ENCODE measurements at places on chromosomes 5 and 9. TPM values are rescaled to one million over a fixed set of nuclear protein-coding genes. Genes with fewer than 3 reads are reported as not detected.
A peak's percentile ranks its signal among the peaks of the same experiment; 100 is the strongest.

Gene PCDHB14
- 3.5 TPM for total RNA-seq

Gene SLC6A19
- total RNA-seq, result not detected

Gene ENTREP1
- 1.8 TPM for total RNA-seq

GRCh38 chr5:56466136-56466816 lies 233.1 kb upstream of the ANKRD55 start:
- H3K4me1 ChIP-seq, result peaks cover 17% of the 10 kb centered on the region
- peak overlapping the region; percentile 71 for H3K27ac ChIP-seq
- DNase-seq, result no peak
- no peak overlapping the region for H3K4me3 ChIP-seq
- H3K27me3 ChIP-seq, result no peaks in the 10 kb centered on the region

DNA sequence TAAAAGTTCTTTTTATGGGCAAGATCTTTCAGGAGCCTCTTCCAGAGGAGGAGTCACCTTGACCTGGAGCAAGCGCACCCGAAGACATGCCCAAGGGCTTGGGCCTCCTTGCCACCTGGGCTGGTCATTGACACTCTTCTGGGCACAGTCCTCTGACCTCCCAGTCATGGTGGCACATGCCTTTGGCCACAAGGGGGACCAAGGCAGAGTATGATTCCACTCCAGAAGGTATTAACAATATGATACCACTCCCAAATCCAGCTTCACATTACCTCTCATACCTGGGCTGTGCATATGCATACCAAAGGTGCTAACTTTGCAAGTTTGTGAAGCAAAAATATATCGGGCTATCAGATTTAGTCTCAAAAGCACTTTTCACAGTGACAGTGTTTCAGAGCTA lies 84.6 kb downstream of the MAST4 start:
- H3K27ac ChIP-seq, result no peak overlapping the region
- H3K4me1 ChIP-seq, result no peaks in the 10 kb centered on the region
- no peaks in the 10 kb centered on the region for H3K27me3 ChIP-seq
- H3K36me3 ChIP-seq, result no peaks in the 10 kb centered on the region
- no peak for DNase-seq

- no peak overlapping the region for H3K4me3 ChIP-seq
- no peak for DNase-seq
- no peaks in the 10 kb centered on the region for H3K4me1 ChIP-seq
- no peaks in the 10 kb centered on the region for H3K36me3 ChIP-seq
- no peak overlapping the region for H3K27ac ChIP-seq
Observed at GRCh38 chr5:9515436-9515835, 30.4 kb downstream of the SEMA5A start.

- no peak for DNase-seq
- no peak overlapping the region for H3K27ac ChIP-seq
- peaks cover 10% of the 10 kb centered on the region for H3K27me3 ChIP-seq
- no peaks in the 10 kb centered on the region for H3K4me1 ChIP-seq
Observed at GRCh38 chr9:89153232-89154017, 25.2 kb downstream of the SHC3 start.

DNA sequence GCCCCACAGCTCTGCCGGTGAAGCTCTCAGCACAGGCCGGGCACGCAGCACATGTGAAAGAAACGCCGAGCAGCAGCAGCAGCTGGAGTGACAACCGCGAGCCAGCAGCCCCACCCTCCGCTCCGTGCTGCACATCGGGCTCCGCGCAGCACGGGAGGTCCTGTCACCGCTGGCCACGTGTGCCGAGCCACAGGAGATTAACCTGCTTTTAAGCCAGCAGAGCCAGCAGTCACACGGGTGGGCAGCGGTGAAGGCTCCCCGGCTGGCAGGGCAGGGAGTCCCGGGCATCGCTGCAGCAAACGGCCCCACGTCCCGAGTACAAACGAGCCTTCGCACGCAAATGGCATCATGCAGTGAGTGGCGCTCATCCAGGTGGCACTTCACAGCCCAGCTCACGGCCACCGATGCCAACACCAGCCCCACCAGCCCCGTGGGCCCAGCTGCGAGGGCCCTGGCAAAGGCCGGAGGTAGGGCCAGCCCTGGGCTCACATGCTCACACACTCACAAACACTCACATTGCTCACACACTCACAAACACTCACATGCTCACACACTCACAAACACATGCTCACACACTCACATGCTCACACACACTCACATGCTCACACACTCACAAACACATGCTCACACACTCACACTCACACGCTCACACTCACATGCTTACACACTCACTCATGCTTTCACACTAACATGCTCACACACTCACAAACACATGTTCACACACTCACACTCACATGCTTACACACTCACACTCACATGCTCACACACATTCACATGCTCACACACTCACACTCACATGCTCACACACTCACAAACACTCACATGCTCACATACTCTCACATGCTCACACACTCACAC lies 11.1 kb downstream of the CCDC187 start:
- no peaks in the 10 kb centered on the region for H3K4me1 ChIP-seq
- H3K4me3 ChIP-seq, result no peak overlapping the region
- no peak overlapping the region for H3K27ac ChIP-seq
- no peak for DNase-seq
- H3K36me3 ChIP-seq, result no peaks in the 10 kb centered on the region

Gene OMD
- total RNA-seq, result not detected

DNA sequence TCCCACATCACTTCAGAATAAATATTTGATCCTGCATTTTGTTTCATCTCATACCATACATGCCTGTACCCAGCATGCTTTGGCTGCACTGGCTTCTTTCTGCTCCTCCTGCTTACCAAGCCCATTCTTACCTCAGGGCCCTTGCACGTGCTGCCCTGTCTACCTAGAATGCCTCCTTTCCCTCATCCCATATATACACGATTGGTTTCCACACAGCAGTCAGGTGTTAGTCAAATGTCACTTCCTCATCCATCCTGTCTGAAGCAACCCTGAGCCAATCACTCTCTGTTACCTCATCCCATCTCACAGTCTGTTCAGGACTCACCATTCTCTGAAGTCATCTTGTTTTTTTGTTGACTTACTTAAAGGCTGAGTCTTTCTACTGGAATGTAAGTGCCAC lies 30.3 kb downstream of the CAST start:
- no peaks in the 10 kb centered on the region for H3K27me3 ChIP-seq
- H3K27ac ChIP-seq, result peak overlapping the region; percentile 48
- H3K4me1 ChIP-seq, result peaks cover 31% of the 10 kb centered on the region
- H3K36me3 ChIP-seq, result peaks cover 14% of the 10 kb centered on the region
- no peak overlapping the region for H3K4me3 ChIP-seq

GRCh38 chr5:15500325-15501001 lies 483 bp downstream of the FBXL7 start:
- no peaks in the 10 kb centered on the region for H3K27me3 ChIP-seq
- peaks cover 22% of the 10 kb centered on the region for H3K4me1 ChIP-seq
- no peaks in the 10 kb centered on the region for H3K36me3 ChIP-seq
- DNase-seq, result peak; percentile 75

DNA sequence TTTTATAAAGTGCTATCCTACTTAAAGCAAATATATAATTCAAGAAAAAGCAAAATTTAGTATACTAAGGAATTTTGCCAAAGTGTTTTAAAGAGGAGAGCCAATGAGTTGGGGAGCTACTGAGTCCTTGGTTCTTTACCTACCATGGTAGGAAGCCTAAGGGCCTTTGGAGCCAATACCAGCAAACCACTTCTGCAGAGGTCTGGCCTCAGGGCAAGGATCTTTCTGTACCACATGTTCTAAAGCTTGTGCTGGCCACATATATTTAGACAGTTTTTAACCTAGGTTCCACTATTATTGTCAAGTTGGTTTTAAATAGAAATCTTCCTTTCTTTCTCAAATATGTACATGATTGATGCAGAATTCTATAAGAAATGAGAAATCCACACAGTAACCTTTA lies 172.3 kb upstream of the NREP start:
- H3K27ac ChIP-seq, result no peak overlapping the region
- no peaks in the 10 kb centered on the region for H3K36me3 ChIP-seq
- no peak for DNase-seq
- no peak overlapping the region for H3K4me3 ChIP-seq
- no peaks in the 10 kb centered on the region for H3K27me3 ChIP-seq
- H3K4me1 ChIP-seq, result no peaks in the 10 kb centered on the region

- no peaks in the 10 kb centered on the region for H3K36me3 ChIP-seq
- DNase-seq, result no peak
Observed at GRCh38 chr5:137336565-137337120, 162.5 kb downstream of the SPOCK1 start.

Gene LCN15
- total RNA-seq, result not detected

DNA sequence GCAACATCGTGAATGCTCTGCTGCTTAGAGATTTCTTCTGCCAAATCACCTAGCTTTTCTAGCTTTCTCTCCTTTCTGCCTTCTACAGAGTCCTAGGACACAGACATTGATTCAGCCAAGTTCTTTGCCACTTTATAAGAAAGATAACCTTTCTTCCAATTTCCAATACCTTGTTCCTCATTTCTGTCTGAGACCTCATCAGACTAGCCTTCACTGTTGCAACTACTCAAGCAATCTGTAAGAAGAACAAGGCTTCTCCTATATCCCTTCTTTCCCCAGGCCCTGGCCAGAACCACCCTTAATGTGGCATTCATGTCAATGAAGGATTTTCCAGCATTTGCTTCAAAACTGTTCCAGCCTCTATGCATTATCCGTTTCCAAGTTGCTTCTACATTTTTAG lies 24.3 kb downstream of the FBXO10 start:
- no peak overlapping the region for H3K4me3 ChIP-seq

Gene NR5A1
- total RNA-seq, result 127 TPM

- no peak for DNase-seq
- H3K4me3 ChIP-seq, result no peak overlapping the region
- no peaks in the 10 kb centered on the region for H3K36me3 ChIP-seq
- H3K27ac ChIP-seq, result no peak overlapping the region
Observed at GRCh38 chr5:68479524-68479923, 264.0 kb downstream of the PIK3R1 start.

DNA sequence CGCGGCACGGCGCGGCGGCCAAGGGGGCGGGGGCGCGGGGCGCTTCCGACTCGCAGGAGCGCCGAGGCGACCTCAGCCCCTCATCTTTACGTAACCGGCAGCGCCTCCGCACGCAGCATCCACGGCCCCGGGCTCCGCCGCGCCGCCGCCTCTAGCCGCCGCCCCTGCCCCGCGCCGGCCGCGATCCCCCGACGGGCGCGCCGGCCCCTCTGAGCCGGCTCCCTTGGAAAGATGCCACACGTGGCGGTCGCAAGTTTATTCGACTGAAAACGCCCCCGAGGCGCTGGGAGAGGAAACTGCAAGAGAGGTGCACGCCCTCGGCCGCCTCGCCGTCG lies 1.0 kb downstream of the KLF9 start:
- no peaks in the 10 kb centered on the region for H3K27me3 ChIP-seq
- H3K36me3 ChIP-seq, result no peaks in the 10 kb centered on the region
- H3K4me3 ChIP-seq, result peak overlapping the region; percentile 56

Gene ARRDC1
- 70.2 TPM for total RNA-seq

Gene C9orf153
- 0.49 TPM for total RNA-seq

- H3K27me3 ChIP-seq, result no peaks in the 10 kb centered on the region
- peak overlapping the region; percentile 81 for H3K27ac ChIP-seq
- peaks cover 14% of the 10 kb centered on the region for H3K4me1 ChIP-seq
- DNase-seq, result peak; percentile 73
Observed at GRCh38 chr9:7974335-7974960, 174.9 kb upstream of the DMAC1 start.

- no peak for DNase-seq
- no peak overlapping the region for H3K4me3 ChIP-seq
- peaks cover 100% of the 10 kb centered on the region for H3K36me3 ChIP-seq
Observed at GRCh38 chr5:134777366-134777765, 18.8 kb downstream of the DDX46 start.

- DNase-seq, result no peak
- H3K36me3 ChIP-seq, result peaks cover 11% of the 10 kb centered on the region
- H3K4me3 ChIP-seq, result no peak overlapping the region
- no peaks in the 10 kb centered on the region for H3K4me1 ChIP-seq
- H3K27ac ChIP-seq, result no peak overlapping the region
Observed at GRCh38 chr5:154830219-154830595, 20.2 kb downstream of the FAXDC2 start.

GRCh38 chr5:124662181-124662781 lies 84.2 kb downstream of the ZNF608 start:
- H3K36me3 ChIP-seq, result no peaks in the 10 kb centered on the region
- no peak overlapping the region for H3K27ac ChIP-seq
- no peak overlapping the region for H3K4me3 ChIP-seq

Gene GRM6
- not detected for total RNA-seq

- peaks cover 6% of the 10 kb centered on the region for H3K27me3 ChIP-seq
- H3K4me1 ChIP-seq, result peaks cover 69% of the 10 kb centered on the region
- peak; percentile 94 for DNase-seq
- H3K4me3 ChIP-seq, result peak within 1 kb of the TSS; percentile 71
- H3K36me3 ChIP-seq, result no peaks in the 10 kb centered on the region
Observed at GRCh38 chr9:134325813-134326723, at the start of gene RXRA. Gene RXRA (plus strand): TSS chr9:134326455. CDS start chr9:134326632, 177 bp downstream.

DNA sequence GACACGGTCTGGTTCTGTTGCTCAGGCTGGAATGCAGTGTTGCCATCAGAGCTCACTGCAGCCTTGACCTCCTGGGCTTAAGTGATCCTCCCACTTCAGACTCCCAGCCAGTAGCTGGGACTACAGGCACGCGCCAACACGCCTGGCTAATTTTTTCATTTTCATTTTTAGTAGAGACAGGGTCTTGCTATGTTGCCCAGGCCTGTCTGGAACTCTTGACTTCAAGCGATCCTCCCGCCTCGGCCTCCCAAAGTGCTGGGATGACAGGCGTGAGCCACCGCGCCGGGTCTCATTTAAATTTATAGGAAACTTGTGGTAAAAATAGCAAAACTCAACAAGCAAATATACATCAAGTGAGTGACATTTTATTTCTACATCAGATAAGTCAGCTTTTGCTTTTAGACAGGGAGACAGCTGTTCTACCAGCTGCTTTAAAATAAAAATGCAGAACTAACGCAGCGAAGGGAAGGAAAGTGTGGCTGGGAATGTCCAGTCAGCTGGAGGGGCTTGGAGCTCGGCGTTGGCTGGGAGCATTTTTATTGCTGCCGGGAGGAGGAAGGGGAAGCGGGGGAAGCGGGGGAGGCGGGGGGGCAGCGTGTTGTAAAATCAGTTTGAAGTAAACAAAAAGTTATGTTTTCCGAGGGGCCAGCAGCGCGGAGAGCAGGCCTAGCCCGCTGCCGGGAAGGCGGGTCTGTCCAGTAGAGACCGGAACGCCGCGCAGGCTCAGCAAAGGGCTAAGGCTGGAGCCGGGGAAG lies 707 bp upstream of the ZFYVE16 start:
- peak; percentile 79 for DNase-seq
- H3K27me3 ChIP-seq, result no peaks in the 10 kb centered on the region
- peak overlapping the region; percentile 73 for H3K4me3 ChIP-seq
- no peaks in the 10 kb centered on the region for H3K36me3 ChIP-seq
- peak overlapping the region; percentile 99 for H3K27ac ChIP-seq
- peaks cover 38% of the 10 kb centered on the region for H3K4me1 ChIP-seq

Gene PGM5
- total RNA-seq, result 26.1 TPM

DNA sequence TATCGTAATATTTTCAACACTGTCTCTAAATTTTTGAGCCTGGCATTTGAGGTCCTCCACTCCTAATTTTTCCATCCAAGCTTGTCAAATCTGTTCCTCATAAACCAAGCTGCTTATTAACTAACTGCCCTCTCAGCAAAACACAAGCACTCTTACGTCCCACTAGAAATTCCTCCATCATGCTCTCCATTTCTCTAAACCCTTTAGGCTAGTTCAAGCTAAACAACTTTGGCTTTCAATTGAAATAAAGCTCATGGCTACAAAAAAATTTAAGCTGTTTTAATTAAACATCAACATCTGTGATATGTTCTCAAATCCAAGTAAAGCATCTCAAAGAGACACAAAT lies 45.7 kb downstream of the RNF145 start:
- no peak overlapping the region for H3K4me3 ChIP-seq
- peaks cover 88% of the 10 kb centered on the region for H3K36me3 ChIP-seq
- H3K27me3 ChIP-seq, result no peaks in the 10 kb centered on the region
- H3K4me1 ChIP-seq, result peaks cover 9% of the 10 kb centered on the region

Gene IQGAP2
- total RNA-seq, result 53.9 TPM

Gene ADAMTS6
- total RNA-seq, result 16.4 TPM

GRCh38 chr9:75889577-75889976 lies 896 bp upstream of the PCSK5 start:
- peak overlapping the region; percentile 74 for H3K4me3 ChIP-seq
- H3K27ac ChIP-seq, result peak overlapping the region; percentile 84
- H3K27me3 ChIP-seq, result peaks cover 4% of the 10 kb centered on the region
- peaks cover 39% of the 10 kb centered on the region for H3K4me1 ChIP-seq
